ENCODE measurements at places on chromosomes 7 and 10.
A peak's percentile ranks its signal among the peaks of the same experiment; 100 is the strongest.

GRCh38 chr7:49669692-49670260 is 103.7 kb upstream of the VWC2 start:
- H3K4me1 ChIP-seq: no peaks in the 10 kb centered on the region
- H3K4me3 ChIP-seq: no peak overlapping the region
- DNase-seq: no peak
- H3K36me3 ChIP-seq: no peaks in the 10 kb centered on the region
- H3K27me3 ChIP-seq: peaks cover 2% of the 10 kb centered on the region

- H3K27ac ChIP-seq: no peak overlapping the region
- no peak for DNase-seq
- no peak overlapping the region for H3K4me3 ChIP-seq
- no peaks in the 10 kb centered on the region for H3K36me3 ChIP-seq
These were observed 78.7 kb downstream of the FRMPD2 start for GRCh38 chr10:48195803-48196202.

- H3K4me1 ChIP-seq: peaks cover 29% of the 10 kb centered on the region
- no peaks in the 10 kb centered on the region for H3K27me3 ChIP-seq
- peaks cover 14% of the 10 kb centered on the region for H3K36me3 ChIP-seq
- H3K27ac ChIP-seq: peak overlapping the region; percentile 57
These were observed 88.2 kb downstream of the PRPF18 start for GRCh38 chr10:13674645-13675588.

- no peaks in the 10 kb centered on the region for H3K36me3 ChIP-seq
- DNase-seq: no peak
- no peak overlapping the region for H3K4me3 ChIP-seq
- H3K27ac ChIP-seq: peak overlapping the region; percentile 1
- H3K27me3 ChIP-seq: no peaks in the 10 kb centered on the region
These were observed 120.3 kb downstream of the ITIH5 start for GRCh38 chr10:7546385-7546967.

DNA sequence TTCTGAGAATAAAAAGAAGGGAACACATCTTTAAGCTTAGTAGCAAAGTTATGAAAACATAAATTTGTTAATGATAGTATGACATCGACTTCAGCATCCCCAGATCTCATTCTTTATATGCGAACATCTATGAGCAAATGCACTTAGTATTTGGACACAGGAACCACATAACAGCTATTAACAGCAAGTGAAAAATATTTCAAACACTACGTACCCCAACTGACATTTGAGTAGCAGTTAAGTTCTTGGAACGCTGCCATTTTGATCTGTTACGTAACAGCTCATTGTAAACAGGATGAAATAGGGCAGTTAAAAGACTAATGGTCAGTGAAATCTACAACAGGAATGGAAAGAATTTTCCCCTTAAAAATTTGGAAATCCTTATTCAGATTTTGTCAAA is 428.9 kb downstream of the TNS3 start:
- no peak overlapping the region for H3K4me3 ChIP-seq
- peak overlapping the region; percentile 85 for H3K27ac ChIP-seq
- H3K36me3 ChIP-seq: no peaks in the 10 kb centered on the region
- no peak for DNase-seq
- no peaks in the 10 kb centered on the region for H3K27me3 ChIP-seq

DNA sequence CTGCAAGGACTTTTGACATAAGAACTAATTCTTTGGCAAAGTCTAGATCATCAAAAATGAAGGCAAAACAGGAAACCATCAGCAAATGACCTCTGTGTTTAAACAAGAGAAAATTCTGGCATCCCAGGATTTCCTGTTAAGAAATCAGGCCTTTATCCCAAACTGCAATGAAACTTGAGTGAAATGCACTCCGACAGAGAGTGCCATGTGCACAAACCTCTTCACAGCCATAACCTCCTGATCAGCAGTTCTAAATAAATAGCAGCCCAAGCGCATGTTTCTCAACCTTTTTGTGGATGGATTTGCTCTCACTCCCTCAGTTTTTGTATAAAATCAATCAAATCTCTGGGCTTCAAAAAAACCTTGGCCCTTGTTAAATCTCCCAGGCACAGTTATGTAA is 107.7 kb upstream of the EEPD1 start:
- H3K27ac ChIP-seq: peak overlapping the region; percentile 73
- peaks cover 43% of the 10 kb centered on the region for H3K4me1 ChIP-seq
- no peak for DNase-seq
- H3K36me3 ChIP-seq: no peaks in the 10 kb centered on the region
- no peak overlapping the region for H3K4me3 ChIP-seq
- no peaks in the 10 kb centered on the region for H3K27me3 ChIP-seq

- peaks cover 93% of the 10 kb centered on the region for H3K27me3 ChIP-seq
- peaks cover 77% of the 10 kb centered on the region for H3K4me1 ChIP-seq
- DNase-seq: no peak
These were observed 8.2 kb downstream of the TWIST1 start for GRCh38 chr7:19109000-19109946.

- H3K36me3 ChIP-seq: no peaks in the 10 kb centered on the region
- H3K27me3 ChIP-seq: peaks cover 6% of the 10 kb centered on the region
- no peak overlapping the region for H3K4me3 ChIP-seq
- DNase-seq: no peak
- H3K4me1 ChIP-seq: peaks cover 14% of the 10 kb centered on the region
These were observed 167.8 kb upstream of the AUTS2 start for GRCh38 chr7:69430384-69431021.

GRCh38 chr7:47192978-47193377 is 388.9 kb downstream of the TNS3 start:
- DNase-seq: no peak
- H3K4me1 ChIP-seq: peaks cover 37% of the 10 kb centered on the region
- H3K27ac ChIP-seq: peak overlapping the region; percentile 68

DNA sequence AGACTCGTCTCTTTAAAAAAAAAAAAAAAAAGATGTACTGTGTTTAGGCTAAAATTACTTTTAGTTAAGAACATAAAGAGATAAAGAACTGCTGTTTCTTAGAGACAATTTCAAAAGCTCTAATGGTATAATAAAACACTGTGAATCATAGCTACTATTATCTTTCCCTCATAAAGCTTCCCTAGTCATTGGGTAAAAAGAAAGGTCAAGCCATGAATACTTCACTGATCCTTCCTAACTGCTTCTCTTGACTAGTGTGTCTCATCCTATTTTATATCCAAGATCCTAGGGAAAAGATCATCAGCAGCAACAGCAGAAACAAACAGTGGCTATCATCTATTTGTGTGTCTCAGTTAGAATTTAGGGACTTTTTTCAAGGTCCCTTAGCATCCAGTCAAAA is 10.5 kb downstream of the YME1L1 start:
- peaks cover 36% of the 10 kb centered on the region for H3K36me3 ChIP-seq
- no peak overlapping the region for H3K4me3 ChIP-seq
- H3K27me3 ChIP-seq: no peaks in the 10 kb centered on the region

- no peaks in the 10 kb centered on the region for H3K27me3 ChIP-seq
- peak within 1 kb of the TSS; percentile 87 for H3K4me3 ChIP-seq
- peak within 1 kb of the TSS; percentile 100 for H3K27ac ChIP-seq
- DNase-seq: peak; percentile 96
- H3K36me3 ChIP-seq: peaks cover 44% of the 10 kb centered on the region
- peaks cover 64% of the 10 kb centered on the region for H3K4me1 ChIP-seq
These were observed at the start of gene HOXA5 for GRCh38 chr7:27143023-27143949. Gene HOXA5 (minus strand): TSS chr7:27143681. CDS start chr7:27143607, 74 bp downstream.

- DNase-seq: no peak
- no peak overlapping the region for H3K27ac ChIP-seq
- H3K4me3 ChIP-seq: no peak overlapping the region
- H3K36me3 ChIP-seq: no peaks in the 10 kb centered on the region
These were observed 272.9 kb upstream of the ZWINT start for GRCh38 chr10:56633876-56634452.

- no peak for DNase-seq
- H3K36me3 ChIP-seq: no peaks in the 10 kb centered on the region
- peaks cover 79% of the 10 kb centered on the region for H3K27me3 ChIP-seq
- H3K27ac ChIP-seq: no peak overlapping the region
These were observed 60.8 kb upstream of the SORCS3 start for GRCh38 chr10:104580321-104580720.

DNA sequence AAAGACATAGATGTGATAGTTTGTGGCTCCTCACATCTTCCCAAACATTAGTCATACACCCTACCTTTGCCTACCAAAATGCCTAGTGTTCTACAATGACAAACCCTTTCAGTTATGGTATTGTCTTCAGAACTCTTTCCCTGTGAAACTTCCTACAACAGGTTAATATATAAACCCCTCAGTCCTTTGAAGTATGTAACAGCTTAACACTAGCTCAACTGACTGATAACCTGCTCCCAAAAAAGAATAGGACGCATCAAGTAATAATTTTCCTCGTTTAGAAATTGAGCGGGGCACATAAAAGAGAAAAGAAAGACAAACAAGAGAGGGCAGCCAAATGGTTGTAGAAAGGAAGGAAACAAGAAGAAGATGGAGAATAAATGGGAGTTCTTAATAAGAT is 49.9 kb upstream of the RNF148 start:
- no peaks in the 10 kb centered on the region for H3K27me3 ChIP-seq
- no peak overlapping the region for H3K27ac ChIP-seq
- peaks cover 9% of the 10 kb centered on the region for H3K4me1 ChIP-seq
- H3K36me3 ChIP-seq: no peaks in the 10 kb centered on the region

DNA sequence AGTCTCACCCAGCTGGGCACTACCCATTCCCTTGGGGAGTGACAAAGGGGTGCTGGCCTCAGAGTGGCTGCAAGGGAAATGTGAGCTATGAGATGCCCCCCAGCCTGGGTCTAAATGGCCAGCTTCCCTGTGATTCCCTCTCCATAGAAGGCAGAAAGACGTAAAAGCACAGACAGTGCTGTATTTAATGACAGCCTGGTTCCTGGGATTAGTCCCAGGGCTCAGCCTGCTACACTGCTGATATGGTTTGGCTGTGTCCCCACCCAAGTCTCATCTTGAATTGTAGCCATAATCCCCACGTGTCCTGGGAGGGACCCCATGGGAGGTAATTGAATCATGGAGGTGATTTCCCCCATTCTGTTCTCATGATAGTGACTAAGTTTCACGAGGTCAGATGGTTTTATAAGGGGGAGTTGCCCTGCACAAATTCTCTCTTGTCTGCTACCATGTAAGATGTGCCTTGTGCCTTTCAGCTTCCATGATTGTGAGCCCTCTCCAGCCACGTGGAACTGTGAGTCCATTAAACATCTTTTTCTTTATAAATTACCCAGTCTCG is 23.9 kb upstream of the CALN1 start:
- DNase-seq: no peak
- H3K27ac ChIP-seq: no peak overlapping the region
- H3K36me3 ChIP-seq: no peaks in the 10 kb centered on the region
- H3K4me3 ChIP-seq: no peak overlapping the region
- peaks cover 4% of the 10 kb centered on the region for H3K4me1 ChIP-seq
- H3K27me3 ChIP-seq: peaks cover 28% of the 10 kb centered on the region

GRCh38 chr7:908159-908581 is 31.8 kb downstream of the GET4 start:
- peaks cover 38% of the 10 kb centered on the region for H3K27me3 ChIP-seq
- no peaks in the 10 kb centered on the region for H3K36me3 ChIP-seq
- H3K4me3 ChIP-seq: no peak overlapping the region
- no peak for DNase-seq
- no peak overlapping the region for H3K27ac ChIP-seq
- H3K4me1 ChIP-seq: no peaks in the 10 kb centered on the region

DNA sequence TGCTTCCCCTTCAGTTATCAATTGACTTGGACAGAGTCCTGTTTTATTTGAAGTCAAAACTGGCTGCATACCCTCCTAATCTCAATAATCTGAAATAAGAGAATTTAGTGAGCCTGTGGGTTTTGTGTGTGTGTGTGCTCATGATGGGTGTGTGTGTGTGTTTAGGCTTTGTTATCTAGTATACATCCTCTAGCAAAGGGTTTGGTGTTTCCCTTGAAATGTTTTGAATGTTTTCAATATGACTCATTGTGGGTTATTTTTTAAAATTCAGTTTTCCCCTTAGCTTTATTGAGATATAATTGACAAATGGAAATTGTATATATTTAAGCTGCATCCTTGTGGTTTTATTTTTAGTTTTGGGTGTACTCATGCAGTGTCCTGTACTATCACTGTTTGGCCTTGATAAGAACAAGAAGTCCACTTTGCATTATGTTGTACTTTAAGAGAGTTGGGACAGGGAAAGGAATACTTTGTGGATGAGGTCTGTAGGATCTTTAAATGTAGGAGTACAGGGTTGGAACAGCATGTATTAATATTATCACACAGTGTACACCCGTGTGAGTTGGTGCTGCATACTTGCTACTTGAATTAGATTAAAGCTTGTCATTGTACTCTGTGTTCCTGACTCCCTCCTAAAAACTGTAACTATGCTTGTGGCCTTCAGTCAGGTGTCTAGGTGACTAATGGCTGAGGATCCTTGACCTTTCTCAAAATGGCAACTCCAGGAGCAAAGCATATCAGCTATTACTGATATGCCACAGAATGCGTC is 58.3 kb downstream of the VCL start:
- H3K4me3 ChIP-seq: no peak overlapping the region
- DNase-seq: no peak
- H3K27me3 ChIP-seq: no peaks in the 10 kb centered on the region
- H3K27ac ChIP-seq: peak overlapping the region; percentile 85
- no peaks in the 10 kb centered on the region for H3K36me3 ChIP-seq

Measured in mesothelial cell of epicardium (in vitro differentiated cells).